ENCODE measurements at places on chromosomes 5 and 9. TPM values are rescaled to one million over a fixed set of nuclear protein-coding genes. Genes with fewer than 3 reads are reported as not detected.

GRCh38 chr5:57069115-57069835, 104.6 kb upstream of the GPBP1 start:
- no peak for ATAC-seq

DNA sequence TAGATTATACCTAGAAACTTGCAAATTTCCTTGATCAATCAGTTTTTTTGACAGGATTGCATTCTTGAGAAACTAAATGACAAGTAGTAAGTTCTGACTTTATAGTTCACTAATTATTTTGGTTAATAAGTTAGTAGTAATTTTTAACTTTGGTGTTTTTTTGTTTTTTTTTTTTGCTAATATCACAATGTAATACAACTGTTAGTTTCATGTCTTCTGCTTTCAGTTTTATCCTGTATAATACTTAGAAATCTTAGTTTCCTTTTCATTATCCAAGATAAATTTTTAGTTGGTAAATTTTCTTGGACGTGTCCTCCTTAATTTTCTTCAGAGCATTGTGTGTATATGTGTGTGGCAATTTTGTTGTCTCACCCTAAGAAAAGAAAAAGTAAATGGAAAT, 57.8 kb downstream of the CWC27 start:
- ATAC-seq, result no peak

DNA sequence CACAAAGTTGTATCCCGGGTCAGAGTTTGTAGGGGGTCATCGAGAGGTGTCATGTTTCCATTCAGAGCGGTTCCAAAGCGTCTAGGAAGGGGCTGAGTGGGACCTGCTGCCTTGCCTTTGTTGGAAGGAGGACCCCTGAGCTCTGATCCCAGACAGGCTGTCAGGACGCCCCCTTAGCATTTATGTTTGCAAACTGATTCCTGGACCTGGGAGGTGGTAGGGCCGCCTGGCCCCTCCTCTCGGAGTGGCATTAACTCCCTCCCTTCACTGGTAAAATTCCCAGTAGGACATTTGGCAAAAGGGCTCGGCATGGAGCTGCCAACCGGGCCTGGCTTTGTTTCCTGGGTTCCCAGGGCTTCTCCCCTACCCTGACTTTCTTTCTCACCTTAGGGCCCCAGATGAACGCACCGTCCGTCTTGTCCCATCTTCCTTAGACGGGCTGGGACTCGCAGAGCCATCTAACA, 2.5 kb downstream of the JADE2 start:
- ATAC-seq, result no peak

The CEP72 gene
- 30.0 TPM for total RNA-seq

DNA sequence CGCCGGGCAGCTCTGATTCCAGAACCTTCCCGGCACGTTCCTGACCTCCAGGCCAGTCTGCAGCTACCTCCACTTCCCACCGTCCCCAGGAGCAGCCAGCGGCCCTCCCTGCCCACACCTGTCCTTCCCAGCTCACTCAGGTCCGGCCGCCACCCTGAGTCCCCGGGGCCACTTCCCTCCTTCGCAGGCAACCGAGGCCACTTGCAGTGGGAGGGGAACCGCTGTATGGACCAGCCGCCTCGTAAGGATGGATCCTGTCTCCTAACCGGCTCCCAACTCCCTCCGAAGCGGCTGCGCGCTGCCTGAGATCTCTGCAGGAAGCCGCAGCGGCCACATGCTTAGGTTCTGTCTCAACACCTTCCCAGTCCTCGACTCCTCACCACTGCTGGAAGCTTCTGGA, 7.5 kb downstream of the TMEM250 start:
- ATAC-seq, result no peak

- ATAC-seq, result no peak
These were observed 69.2 kb downstream of the SYK start for GRCh38 chr9:90870621-90871326.

The PRLR gene
- total RNA-seq, result not detected

The CARD9 gene
- 6.4 TPM for total RNA-seq

The PCDHGB6 gene
- total RNA-seq, result not detected

DNA sequence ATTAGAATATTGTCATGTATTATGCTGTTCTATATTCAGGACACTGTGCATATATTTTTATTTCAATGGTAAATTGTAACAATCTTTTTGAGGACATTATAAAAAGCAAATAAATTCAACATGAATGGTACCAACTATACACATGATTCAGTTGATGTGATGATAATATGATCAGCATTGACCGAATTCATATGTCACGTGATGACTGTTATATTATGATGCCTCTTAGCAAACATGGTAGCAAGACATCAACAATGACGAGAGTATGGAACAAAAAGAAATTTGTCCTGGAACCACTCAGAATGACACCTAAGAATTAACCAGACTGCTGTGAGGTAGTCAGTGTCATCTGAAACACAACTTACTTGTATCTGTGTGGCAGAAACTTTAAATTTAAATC, 161.5 kb upstream of the OR13F1 start:
- ATAC-seq, result no peak

The DPP7 gene
- total RNA-seq, result 219 TPM

DNA sequence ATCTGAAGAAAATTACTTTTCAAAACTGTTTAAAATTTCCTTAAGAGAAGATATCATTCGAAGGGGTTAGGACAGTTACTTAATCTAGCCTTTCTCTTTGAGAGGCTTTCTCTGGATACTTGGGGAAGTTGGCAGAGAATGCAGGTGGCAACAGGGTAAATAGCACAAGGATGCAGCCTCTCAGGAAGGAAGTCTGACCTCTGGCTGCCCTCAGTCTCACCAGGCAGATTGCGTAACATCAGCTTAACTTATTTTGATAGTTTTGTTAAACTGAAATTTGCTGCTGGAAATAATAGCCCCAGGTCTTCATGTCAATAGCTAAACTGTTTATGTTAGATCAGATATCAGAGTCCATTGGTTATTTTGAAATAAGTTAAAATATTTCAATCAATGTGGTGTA, 20.4 kb downstream of the CCDC192 start:
- ATAC-seq, result no peak

The PCDHA3 gene
- not detected for total RNA-seq

DNA sequence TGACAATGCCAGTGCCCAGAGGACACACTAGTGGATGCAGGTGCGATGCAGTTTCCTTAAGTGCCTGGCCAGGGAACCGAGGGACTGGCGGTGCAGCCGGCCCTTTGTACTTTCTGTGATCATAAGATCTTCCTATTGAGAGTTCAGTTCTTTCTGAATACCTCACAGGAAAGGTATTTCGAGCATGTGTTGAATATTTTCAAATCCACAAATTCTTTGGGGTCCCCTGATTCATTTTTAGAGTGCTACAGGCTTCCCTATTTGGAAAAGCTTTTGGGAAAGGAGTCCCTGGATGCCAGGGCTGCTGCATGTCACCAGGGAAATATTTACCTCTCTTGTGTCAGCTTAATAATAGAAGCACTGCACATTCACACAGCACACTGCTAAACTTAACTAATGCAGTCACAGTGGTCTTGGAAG, 281.5 kb downstream of the GADD45G start:
- no peak for ATAC-seq

The KLF4 gene
- total RNA-seq, result 0.19 TPM

- no peak for ATAC-seq
These were observed 126.8 kb downstream of the STK32A start for GRCh38 chr5:147361441-147362175.

- no peak for ATAC-seq
These were observed 155.2 kb downstream of the MAPKAP1 start for GRCh38 chr9:125551781-125552180.

GRCh38 chr9:16000811-16001210, 448.0 kb downstream of the CCDC171 start:
- no peak for ATAC-seq

DNA sequence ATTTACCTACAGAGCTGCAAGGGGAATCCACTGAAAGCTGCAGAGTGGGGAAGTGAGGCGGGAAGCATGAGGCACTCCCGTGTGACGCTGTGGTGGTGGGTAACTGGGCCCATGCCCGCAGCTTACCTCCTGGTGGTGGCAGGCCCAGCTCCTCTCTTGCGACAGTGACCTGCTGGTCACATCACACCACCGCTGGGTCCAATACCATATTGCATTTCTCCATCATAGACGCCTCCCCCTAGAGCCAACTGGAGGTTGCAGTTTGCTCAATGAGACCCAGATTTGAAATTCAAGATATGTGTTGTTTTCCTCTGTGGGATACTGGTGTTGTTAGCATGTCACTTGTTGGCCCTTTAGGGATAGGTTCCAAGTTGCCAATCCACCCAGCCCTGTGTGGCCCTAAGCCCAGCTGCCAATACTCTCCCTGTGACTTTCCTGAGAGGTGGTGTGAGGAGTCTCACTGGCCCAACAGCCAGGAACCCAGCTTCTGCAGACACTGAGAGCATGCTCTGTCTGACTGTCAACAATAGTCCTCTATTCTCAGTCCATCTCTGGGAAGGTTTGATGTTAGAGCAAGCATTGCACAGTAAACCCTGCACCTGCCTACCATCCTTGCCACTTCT, 428.3 kb downstream of the GADD45G start:
- ATAC-seq, result no peak

GRCh38 chr5:72167804-72168203, 60.5 kb downstream of the MAP1B start:
- no peak for ATAC-seq

The FAM200C gene
- 0.69 TPM for total RNA-seq

GRCh38 chr5:56561-57290, 35.2 kb upstream of the PLEKHG4B start:
- no peak for ATAC-seq

The ESM1 gene
- total RNA-seq, result not detected

The GARIN3 gene
- total RNA-seq, result 0.85 TPM

DNA sequence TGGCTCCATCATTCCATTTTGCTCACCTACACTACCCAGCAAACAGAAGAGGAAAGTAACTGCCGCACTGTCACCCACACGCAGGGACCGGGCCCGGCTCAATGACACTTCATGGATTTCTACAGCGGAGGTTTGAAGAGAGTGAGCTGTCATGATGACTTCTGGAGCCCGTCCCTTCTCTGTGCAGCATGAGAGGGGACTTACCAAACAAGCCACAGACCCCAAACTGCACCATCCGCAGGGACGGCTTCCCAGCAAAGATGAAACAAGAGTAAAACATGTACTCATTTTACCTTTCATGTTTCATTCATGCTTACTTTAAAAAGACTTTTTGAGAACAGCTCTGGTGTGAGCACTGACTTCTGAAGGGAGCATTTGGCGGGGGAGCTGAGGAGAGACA, 99.5 kb downstream of the TLE1 start:
- ATAC-seq, result no peak

GRCh38 chr9:20940447-20941173, 90.8 kb downstream of the HACD4 start:
- ATAC-seq, result peak; percentile 44

The PCDHA8 gene
- not detected for total RNA-seq

The CDKN2B gene
- total RNA-seq, result 0.76 TPM

The OR1Q1 gene
- total RNA-seq, result 0.45 TPM

DNA sequence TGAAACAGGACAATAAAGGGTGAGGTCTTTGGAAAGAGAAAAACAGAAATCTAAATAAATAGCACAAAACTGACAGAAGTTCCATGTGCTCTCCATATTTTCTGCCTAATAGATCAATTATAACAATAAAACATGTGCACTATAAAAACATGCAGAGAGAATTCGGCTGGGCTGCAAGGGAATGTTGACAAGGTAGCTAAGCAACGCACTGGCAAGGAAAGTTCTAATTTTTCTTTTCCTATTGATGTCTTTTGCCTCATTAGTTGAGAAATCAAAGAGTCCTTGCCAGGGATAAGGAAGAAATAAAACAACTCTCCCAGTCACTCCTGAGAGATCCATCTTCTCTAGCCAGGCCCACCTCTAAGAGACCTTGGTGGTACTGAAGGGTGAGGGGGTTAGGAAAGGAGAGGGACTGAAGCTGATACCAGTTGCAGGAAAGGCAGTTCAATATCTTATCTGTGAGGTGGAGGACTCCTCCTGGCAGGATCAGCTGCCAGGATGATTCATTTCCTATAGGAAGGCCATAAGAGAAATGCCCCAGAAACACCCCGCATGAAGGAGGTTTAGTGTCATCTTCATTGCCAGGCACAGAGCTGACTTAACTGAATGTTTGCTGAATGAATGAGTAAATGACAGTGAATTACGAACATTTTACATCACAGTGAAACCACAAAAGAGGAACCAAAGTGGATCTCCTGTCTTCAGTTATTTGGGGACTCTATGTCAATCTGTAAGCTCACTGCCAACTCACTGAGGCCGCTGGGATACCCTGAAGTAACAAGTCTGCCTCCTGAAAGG, 63.7 kb upstream of the IFNK start:
- peak; percentile 24 for ATAC-seq

DNA sequence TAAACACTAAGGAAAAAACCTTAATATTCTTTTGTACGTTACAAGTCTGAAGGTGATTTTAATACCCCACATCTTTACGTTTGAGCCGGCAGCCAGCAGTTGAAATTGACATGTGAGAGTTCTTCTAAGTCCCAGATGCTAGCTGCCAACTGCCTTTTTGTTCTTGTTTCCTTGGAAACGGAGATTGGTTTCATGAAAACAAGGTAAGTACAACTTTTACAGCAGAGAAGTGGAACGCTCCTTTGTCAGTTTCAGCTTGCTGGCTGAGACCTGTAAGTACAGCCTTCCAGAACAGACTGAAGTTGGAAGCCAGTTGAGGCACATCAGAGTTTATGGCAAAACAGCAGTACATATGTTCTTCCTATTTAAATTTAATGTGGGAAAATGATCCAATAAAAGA, 1018.4 kb upstream of the ARRDC3 start:
- ATAC-seq, result no peak

GRCh38 chr9:130180516-130180915, 8.3 kb downstream of the NCS1 start:
- no peak for ATAC-seq

The C5orf22 gene
- total RNA-seq, result 14.1 TPM

DNA sequence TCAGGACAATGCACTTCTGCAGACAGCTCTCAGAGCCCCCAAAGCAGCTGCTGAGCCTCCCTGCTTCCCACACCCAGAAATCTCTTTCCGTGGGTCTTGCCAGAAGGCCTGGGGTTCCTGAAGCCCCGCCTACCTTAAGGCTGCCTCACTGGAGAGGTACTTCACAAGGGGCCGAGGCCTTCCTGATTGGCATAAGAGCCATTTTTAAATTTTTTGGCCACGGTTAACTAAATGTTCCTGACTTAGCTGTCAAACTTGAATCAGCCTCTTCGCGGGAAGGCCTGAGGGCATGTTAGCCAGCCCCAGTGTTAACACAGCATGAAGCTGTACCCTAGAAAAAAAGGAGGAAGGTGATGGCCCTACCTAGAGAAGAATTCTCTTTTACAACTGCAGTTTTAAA, 20.7 kb upstream of the EPB41L4B start:
- no peak for ATAC-seq

The GPX3 gene
- not detected for total RNA-seq

DNA sequence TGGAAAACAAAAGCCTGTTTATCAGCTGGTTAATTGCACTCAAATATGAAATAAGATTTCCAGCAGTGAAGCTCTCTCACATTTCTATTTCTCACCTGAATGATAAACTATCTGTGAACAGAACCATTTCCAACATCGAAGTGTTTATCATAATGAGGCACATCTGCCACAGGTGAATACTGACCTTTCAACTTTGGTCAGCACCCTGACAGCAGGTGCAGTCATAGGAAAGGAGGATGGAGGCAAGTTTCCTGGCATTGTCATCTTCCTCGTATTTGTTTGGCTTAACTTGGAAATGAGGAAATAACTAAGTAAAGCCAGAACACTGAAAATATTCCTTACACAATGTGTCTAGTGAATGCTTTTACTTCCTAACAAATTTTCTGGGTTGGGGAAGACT, 716.4 kb downstream of the NR2F1-AS1 start:
- ATAC-seq, result no peak
